Endothelial cell of umbilical vein (primary cell): ENCODE measurements at places on chromosomes 7 and 10.

DNA sequence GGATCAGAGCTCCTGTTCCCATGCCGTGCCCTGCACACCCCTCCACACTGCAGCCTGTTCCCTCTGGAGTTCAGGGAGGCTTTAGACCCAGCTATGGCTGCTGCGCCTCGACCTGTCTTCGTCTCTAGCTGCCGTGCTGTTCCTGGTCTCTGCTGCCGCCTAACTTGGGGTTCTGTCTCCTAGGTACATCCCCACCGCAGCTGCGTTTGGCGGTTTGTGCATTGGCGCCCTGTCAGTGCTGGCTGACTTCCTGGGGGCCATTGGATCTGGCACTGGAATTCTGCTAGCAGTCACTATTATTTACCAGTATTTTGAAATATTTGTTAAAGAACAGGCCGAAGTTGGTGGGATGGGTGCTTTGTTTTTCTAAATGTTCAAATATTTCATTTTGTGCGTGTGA, 31.6 kb downstream of the NUDT5 start:
- no peak for DNase-seq

GRCh38 chr10:101601541-101601940, 13.4 kb downstream of the DPCD start:
- DNase-seq: no peak

GRCh38 chr10:43264965-43265798, 1.7 kb downstream of the RASGEF1A start:
- no peak for DNase-seq

GRCh38 chr10:1240341-1240775, 184.2 kb downstream of the WDR37 start:
- DNase-seq: no peak

DNA sequence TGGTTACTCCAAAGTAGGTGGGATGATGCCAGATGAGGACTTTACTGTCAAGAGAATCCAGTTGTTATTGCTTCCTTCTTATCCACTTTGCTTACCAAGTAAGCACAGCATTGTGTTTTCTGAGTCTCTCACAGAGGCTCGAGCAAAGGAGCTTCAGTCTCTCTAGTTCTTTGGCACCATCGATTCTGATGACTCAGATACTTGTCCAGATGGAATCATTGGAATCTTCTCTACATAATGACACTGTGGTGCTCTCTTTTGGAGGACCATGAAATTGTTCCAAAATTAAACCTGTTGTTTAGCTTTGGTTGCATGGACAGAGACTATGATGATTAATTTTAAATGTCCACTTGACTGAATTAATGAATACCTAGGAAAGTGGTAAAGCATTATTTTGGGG, 132.6 kb downstream of the NXPH1 start:
- DNase-seq: no peak

- DNase-seq: no peak
These were observed 12.0 kb downstream of the CLCN1 start for GRCh38 chr7:143327903-143328302.
